ENCODE measurements at places on chromosomes 1 and 21.

GRCh38 chr1:240084337-240084736, 7.3 kb upstream of the FMN2 start:
- DNase-seq: no peak

DNA sequence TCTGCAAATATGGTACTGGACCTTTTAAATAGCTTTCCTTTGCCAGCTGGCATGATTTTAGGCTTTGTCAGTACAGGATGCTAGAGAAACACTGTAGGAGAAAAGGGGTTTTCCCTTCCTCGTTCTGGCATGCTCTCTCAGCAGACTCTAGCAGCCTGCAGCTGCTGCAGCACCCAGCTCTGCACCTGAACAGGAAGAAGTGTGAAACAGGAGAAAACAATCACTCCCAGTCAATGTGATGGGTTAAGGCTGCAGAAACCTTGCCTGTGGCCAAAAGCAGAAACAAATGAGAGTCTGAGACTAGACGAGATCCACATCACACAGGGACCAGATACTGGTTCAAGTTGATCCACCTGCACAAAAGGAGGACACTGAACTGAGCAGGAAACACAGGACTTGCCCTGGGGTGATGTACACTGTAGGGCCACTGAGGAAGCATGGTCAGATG, 21.2 kb downstream of the OVGP1 start:
- DNase-seq: peak; percentile 34

- no peak for DNase-seq
Observed at GRCh38 chr1:15866721-15867201, 19.3 kb downstream of the SPEN start.

DNA sequence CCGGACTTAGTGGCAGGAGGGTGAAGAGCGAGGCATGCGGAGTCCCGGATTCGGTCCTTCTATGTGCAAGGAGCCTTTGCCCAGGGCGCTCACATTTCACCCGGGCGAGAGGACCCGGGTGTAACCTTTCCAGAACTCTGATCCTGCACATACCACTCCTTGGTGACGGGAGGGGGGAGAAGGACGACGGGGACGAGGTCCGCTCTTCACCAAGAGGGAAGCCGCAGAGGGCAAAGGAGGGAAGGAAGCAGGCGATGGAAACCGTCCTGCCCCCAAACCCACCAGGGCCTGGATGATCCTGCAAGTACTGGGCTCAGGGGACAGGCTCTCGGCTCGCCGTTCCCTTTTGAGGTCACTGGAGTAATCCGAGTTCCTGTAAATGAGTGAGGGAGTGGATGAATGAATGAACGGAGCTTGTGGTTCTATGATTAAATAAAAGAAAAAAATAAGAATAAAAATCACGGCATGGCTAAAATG, 993 bp downstream of the SYPL2 start:
- no peak for DNase-seq

DNA sequence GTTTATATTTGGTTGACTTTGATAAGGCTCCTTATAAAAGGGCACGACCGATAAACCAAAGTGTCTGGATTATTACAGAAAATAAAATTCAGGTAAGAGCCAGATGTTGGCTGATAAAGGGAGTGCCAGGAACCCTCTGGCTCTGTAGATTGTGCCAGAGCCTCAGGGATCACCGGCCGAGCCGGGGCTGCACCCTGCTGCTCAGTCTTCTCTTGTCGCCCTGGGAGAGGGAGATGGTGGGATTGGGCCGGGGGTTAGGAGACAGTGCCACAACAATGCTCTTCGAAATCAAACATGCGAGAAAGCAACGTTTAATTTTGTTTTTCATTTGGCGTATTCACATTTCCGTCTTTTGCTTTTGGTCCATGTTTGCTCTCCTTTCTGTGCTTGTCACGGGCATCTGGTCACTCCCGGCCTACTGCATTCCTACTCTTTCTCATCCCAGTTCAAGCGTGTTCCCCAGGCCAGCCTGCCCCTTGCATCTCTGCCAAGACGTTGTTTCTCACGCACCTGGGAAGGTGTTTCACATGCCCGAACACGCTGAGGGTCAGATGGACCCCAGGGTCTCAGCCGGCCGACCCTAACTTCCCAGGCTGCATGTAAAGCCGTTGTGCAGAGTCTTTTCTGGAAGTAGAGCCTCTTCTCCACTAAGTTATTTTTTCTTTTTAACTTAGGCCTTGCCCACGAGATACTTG, 18.8 kb upstream of the C2CD2 start:
- DNase-seq: no peak

DNA sequence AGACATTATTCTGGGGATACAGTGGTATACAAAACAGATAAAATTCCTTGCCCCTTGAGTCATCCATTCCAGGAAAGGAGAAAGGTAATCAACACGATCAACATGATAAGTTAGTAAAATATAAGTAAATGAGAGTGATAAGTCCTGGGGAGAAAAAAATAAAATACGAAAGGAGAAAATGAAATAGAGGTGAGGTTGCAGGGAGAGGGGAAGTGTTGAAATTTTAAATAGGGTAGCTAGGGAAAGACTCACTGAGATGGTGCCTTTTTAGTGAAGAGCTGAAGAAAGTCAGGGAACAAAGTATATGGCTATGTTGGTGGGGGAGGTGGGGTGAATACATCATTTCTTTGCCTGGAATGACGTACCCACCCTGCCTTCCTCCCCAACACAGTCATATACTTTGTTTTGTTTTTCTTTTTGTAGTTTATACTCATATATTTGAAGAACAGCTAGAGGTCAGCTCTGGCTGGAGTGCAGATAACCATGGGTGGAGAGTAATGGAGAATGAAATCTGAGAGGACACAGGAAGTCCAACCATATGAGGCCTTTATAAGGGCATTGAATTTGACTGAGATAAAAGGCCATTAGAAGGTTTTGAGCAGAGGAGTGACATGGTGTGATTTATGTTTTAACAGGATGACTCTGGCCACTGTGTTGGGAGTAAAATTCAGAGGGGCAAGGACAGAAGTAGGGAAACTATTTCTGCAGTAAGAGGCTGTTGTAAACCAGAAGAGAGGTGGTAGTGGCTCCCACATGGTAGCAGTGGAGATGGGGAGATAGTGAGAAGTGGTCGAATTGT, 54.8 kb downstream of the OSBPL9 start:
- no peak for DNase-seq

DNA sequence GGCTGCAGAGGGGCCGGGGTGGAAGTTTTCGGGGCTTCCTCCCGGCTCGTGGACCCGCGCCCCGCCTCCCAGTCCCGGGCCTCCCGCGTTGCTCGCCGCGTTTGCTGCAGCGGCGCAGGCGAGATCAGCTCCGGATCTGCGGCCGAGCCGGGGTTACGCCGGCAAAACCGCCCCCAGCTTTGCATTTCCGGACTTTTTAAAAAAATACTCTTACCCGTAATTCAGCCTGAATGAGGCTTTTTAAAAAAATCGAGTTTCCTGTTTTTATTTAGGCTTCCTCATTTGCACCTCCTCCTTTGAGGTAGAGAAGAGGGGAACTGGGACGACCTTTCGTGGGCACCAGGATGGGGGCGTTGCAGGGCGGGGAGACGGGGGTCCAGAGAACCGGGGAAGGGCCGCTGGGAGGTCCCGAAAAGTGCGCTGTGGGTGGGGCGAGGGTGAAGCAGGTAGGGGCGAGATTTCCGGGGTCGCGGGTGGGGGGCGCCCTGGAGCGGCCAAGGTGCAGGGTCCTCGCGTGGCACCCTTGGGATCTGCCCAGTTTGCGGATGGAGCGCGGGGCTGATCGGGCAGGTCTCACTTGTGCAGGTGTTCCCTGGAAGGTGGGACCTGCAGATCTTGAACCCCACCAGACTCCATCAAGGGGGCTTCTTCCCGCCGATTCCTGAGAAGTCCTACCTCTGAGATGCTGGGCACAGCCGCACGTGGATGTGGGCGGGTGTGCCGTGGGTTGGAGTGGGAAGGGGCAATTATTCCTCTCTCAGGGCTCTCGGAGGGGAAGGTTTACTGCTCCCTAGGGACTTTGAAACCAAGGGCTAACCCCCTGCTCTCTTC, 1.1 kb downstream of the PIK3CD start:
- DNase-seq: peak; percentile 67

- no peak for DNase-seq
Observed at GRCh38 chr1:186330758-186331157, 44.3 kb downstream of the TPR start.

DNA sequence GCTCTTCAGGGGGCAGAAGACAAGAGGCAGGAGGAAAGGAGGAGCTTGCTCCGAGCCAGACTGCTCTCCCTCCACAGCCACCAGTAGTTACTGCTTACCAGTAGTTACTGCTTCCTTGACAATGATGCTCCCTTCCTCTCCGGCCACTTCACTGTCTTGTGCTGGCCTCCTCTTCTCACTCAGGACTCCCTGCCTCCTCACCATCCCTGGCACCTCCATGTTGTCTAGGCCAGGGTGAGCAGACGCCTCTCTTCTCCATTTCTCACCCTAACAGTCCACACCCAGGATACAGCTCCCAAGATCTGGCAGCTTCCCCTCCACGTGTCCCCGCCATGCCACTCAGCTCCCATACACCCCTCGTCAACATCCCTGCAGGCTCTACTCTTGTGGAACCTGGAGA, 82.4 kb upstream of the TLR5 start:
- DNase-seq: peak; percentile 14
